ENCODE measurements at places on chromosomes 2 and 18.

DNA sequence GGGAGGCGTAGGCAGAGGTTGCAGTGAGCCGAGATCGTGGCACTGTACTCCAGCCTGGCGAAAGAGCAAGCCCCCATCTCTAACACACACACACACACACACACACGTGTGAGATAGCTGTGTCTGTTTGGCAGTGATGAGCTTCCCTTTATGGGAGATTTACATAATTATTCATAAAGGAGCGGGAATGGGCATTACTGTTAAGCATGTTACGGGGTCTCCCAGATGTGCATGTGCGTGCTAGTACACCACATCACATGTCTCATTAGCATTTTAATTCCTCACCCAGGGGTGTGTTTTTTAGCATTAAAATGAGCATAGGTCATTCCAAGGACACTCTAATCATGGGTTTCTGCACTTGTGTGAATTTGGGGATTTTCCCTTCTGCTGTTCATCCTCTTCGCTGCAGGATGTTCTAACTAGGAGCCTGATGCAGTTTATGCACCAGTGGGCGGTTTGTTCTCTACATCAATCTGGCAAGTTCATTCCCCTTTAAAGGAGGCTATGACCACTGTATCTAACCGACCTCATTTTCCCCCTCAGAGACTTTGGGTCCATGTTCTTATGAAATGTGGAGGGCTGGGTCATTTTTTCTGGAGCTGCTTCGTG is 1.0 kb upstream of the FAM178B start:
- DNase-seq: no peak

DNA sequence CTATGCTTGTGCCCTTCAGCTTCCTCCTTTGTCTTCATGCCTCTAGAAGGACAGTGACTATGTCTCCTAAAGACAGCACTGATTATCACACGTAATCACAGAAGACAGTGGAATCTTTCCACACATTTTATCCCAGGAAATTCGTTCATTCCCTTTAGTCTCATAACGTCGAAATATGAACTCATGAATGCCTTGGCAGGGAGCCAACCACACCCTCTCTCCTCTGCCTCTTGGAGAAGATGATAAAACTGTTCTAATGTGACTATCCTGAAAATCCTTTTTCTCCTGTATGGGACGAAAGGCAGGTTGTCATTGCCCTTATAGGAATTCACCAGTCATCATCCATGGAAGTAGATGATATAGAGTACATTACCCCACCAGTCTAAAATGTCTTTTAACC is 726.6 kb upstream of the FANCL start:
- no peak for DNase-seq

DNA sequence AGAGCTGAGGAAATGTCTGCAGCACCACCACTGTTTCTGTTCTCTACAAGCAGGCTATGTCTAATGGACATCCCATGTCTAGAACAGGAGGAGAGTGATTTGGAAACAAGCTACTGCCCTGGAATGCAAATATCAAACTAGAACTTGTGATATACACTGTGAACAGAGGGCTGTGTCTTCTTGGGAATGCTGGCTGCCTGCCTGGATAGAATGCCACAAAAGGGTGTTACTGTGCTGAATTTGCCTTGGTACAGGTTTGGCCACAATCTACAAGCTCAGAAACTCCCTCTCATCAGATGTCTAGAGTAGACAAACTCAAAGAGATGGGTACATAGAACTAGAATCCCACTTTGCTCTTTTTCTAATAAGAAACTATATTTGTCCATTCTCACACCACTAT is 170.5 kb downstream of the NYAP2 start:
- DNase-seq: no peak

GRCh38 chr2:172307800-172308199 is 119.6 kb upstream of the ITGA6 start:
- no peak for DNase-seq

GRCh38 chr18:79068341-79068936 is 755 bp upstream of the ATP9B start:
- DNase-seq: no peak

- DNase-seq: no peak
Measured at GRCh38 chr2:230719340-230719739, 6.7 kb downstream of the CAB39 start.

DNA sequence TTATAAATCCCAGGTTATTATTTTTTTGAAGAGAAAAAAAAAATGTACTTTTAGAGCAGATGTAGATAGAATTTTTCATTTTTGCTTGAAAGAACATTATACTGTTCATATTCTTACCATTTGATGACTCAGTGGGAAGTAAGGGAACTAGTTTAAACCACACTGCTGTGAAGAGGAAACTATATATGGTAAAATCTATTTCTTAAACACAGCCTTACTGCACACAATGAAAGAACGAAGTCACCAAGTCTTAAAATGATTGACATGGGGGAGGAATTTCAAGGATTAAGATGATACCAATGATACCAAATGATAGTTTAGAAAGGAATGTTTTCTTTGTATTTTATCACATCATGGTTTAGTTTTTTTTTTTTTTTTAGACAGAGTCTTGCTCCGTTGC is 5.0 kb downstream of the ACTR2 start:
- no peak for DNase-seq

- DNase-seq: no peak
Measured at GRCh38 chr2:19408592-19408991, 50.2 kb upstream of the OSR1 start.

DNA sequence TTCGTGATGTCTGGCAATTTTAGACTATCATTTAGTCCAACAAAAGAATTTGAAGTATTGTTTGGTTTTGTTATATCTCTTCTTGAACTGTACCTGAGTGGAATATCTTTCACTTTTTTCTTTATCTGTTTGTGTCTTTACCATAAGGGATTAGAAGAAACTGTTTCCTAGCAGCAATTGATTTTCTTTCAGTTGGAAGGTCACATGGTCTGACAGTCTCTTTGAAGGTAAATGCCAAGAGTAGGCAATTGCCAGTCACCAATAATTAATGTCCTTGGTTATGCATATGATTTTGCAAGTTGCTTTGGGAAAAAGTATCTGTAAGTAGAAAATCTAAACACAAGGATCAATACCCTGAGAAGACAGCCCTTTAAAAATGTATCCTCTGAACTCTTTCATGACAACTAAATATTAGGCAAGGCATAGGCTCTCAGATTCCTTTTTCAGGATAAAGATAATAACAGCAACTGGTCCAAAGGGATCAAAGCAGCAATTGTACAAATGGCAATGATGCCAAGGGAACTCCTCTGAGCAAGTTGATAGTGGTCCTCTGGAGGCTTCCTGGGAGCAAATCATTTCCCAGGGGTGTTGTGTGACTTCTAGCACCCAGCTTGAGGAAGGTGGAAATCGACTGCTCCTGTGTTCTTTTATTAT is 17.6 kb downstream of the MAP3K19 start:
- no peak for DNase-seq

- no peak for DNase-seq
Measured at GRCh38 chr18:36255072-36255698, 42.3 kb upstream of the FHOD3 start.

GRCh38 chr2:211333377-211333776 is 777.0 kb downstream of the CPS1 start:
- DNase-seq: no peak

DNA sequence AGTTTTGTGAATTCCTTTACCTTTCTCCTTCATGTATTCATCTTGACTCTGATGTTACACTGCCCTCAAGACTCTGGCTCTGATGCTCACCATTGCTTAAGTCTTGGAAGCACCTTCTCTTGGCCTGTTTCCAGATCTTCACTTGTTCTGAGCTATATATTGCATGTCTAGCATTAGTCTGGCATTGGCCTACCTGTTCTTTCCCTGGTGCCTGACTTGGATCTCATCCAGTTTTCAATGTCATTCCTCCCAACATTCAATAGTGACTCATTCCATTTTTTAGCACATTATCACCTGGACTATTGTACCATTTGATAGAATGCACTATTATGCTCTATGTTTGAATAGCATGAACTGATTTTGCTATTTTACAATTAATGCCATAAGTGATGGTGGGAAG is 127.3 kb upstream of the NYAP2 start:
- no peak for DNase-seq

DNA sequence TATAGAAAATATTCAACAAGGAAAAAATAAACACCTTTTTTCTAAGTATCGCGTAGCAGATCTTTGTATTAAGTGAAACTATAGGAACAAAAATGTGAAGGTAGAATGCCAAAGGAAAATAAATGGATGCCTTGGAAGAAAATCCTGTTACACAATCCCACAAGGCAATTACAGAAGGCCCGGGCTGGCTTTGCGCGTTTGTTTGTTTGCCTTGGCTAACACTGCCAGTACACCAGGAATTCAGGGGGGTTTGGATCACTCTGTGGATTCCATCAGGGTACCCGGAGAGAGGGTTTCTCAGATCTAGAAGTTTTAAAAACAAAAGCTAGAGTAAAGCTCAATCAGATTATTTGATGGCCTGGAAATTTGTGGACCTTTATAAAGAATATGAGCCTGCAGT is 478.3 kb downstream of the FBXO15 start:
- DNase-seq: no peak

DNA sequence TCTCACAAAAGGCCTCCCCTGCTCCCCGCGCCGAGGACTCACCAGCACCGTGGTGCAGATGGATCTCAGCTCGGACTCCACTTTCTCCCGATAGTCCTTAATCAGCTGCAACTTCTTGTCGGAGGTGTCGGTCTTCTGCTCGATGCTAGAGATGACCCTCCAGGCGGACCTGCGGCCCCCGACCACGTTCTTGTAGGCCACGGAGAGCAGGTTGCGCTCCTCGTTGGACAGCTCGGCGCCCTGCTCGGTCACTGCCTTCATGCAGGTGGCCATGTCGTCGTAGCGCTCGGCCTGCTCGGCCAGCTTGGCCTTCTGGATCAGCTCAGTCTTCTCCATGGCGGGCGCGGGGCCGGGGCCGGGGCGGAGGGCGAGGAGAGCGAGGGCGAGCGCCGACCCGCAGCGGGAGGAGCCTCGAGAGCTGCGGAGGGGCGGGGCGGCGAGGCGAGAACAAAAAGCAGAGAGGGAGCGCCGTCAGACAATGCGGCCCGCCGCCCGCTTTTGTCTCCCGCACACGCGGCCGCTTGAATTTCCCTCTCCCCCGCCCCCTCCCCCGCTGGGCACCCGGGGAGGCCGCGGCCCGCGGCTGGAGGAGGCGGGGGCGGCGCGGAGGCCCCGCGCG is 571 bp downstream of the YWHAQ start:
- DNase-seq: no peak

GRCh38 chr2:241122376-241123002 is 20.4 kb upstream of the MTERF4 start:
- no peak for DNase-seq

DNA sequence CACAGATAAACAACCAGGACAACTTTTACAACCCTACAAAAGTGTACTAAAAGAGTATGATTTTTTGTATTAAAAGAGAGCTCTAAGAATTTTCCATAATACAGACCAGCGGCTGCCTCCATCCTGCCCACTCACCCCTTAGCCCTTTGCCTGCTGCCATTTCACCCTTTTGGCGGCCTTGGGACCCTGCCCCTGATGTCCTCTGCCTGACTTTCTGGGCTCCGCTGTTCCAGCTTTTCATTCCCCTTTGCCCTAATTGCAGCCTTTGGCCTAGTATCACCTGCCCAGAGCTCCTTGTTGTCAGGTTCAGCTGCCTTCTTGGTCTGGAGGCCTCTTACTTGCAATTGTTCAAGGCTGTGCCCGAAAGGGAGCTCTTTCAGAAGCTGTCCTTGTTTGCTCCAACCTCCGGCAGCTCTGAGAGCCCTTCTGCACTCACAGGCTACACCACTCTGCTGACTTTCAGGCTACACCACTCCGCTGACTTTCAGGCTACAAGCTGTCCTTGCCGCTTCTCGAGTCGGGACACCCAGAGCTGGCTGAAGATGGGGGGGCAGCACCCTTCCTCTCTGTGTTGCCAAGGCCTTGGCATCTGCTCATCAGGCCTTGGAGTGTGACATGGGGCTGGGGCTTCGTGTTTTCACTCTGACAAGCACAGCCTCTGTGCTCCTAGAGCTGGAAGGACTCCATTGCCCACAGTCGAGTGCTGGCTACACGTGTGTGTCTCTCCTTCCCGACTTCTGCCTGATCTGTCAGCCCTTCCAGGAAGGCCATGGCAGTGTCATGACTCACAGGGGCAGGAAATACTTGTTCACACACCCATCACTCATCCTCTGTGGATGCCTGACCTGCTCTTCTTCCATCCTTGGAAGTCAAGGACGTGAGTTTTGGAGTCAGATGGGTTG is 43.1 kb upstream of the HDAC4 start:
- no peak for DNase-seq

DNA sequence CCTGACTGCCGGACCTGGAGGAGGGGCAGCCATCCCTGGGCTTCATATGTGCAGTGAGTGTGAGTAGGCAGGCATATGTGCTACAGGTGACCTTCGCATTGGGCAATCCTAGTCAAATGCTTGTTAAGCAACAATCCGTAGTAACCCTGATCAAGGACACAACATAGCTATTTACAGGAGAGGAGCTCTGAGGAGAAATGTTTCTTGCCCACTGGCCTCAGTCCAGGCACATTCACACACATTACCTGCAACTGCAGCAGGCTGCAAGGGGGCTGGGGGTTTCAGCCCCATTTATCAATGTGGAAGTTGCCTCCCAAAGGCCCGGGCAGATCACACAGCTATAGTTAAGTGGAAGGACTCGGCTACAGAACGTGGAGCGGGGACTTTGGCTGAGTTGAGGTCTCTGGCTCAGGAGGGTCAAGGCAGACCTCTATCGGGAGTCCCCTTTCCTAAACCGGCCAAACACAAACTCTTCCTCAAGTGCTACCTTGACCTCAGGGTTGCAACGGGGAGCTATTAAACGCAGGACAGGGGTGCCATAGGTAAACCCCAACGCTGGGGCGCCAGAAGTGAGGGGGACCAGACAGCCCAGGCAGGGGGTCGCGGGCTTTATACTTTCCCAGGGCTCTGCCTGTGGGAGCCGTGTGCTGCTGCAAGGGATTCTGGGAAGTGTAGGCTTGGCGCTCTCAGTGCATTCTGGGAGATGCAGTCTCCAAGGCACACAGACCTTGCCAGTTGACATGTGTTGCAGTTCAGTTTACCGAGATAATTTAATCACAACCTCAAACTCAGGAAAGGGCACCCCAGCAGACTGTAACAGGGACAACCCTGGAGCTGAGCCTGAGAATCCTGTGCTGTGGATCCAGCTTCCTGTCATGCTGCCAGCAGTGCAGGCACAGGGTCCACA is 9.4 kb downstream of the KHK start:
- DNase-seq: no peak

- DNase-seq: no peak
Measured at GRCh38 chr18:79855147-79855933, 57.6 kb downstream of the KCNG2 start.
